Keratinocyte (primary cell): ENCODE measurements at places on chromosomes 13 and 19. TPM values are rescaled to one million over a fixed set of nuclear protein-coding genes. Genes with fewer than 3 reads are reported as not detected.

DNA sequence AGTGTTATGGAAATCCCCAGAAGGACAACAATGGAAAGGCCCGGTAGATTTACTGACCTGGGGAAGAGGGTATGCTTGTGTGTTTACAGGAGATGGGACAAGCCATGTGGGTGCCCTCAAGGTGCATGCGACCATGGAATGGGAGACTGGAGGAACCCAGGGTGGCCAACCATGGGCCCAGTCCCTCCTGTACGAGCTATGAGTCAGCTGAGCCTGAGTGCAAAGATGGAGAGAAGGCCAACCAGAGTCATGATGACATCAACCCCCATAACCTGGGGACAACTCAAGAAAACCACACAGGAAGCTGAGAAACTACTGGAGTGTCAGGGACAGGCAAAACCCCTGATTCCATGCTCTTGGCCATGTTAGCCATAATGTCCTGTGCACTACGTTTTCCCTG, 7.8 kb downstream of the ZNF350 start:
- DNase-seq = no peak

DNA sequence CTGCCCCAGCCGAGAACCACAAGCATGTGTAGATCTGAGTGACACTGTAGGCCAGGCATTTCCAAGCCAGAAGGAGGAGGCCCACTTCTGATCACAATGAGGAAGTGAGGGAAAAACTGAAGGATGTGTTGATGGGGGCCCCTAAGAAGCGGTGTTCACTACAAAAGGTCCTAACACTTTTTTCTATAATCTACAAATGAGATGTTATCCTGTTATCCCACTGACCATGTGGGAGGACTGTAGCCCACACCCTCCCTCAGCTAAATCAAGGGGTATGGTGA, 99.0 kb upstream of the MCF2L start:
- DNase-seq = no peak

DNA sequence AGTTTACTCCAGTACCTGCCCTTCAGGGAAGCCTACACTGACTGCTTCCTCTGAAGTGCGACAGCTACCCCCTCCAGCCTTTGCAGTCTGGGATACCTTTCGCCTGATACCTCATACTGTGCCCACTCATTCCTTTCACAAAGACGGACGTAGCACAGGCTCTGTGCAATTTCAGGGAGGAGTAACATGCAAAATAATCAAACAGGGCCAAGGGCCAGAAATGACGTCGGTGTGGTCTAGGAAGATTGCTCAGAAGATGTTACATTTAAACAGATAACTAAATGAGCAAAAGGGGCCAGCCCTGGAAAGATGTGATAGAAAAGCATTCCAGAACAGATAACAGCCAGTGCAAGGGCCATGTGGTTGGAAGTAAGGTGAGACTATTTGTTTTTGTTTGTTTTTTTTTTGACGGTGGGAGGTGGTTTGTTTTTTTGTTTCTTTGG, 6.6 kb upstream of the DDX39A start:
- DNase-seq = no peak

CRYL1 gene
- polyA plus RNA-seq = 27.2 to 30.9 TPM (median 27.6 TPM) in 3 replicates

- no peak for DNase-seq
Measured at GRCh38 chr13:72804301-72804700, 22.4 kb downstream of the PIBF1 start.

- DNase-seq = no peak
Measured at GRCh38 chr19:18593367-18594095, 4.9 kb downstream of the REX1BD start.

DNA sequence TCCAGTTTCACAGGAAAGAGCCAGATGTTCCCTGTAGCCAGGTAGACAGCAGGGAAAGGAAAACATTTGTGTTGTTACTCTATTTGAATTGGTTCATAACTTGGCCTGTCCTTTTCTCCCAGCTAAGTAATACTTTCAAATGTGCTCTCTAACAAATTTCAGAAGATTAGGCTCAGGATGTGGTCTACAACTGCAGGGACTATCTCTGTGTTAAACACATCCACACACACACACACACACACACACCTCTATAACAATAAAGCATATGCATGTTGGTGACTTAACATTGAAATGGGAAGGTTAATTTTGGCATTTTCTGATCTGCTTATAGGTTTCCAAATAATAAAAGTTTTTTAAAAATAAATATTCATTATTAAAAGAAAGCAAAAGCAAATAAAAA, 316.0 kb upstream of the ARGLU1 start:
- DNase-seq = no peak

- DNase-seq = no peak
Measured at GRCh38 chr13:36345438-36346221, 564 bp downstream of the SPART start.

- no peak for DNase-seq
Measured at GRCh38 chr19:42652021-42652420, 57.3 kb upstream of the CEACAM8 start.

CLEC4M gene
- 0.03 TPM in 1 of 3 replicates, not detected in the others for polyA plus RNA-seq

SLC7A10 gene
- not detected in 3 replicates for polyA plus RNA-seq

DNA sequence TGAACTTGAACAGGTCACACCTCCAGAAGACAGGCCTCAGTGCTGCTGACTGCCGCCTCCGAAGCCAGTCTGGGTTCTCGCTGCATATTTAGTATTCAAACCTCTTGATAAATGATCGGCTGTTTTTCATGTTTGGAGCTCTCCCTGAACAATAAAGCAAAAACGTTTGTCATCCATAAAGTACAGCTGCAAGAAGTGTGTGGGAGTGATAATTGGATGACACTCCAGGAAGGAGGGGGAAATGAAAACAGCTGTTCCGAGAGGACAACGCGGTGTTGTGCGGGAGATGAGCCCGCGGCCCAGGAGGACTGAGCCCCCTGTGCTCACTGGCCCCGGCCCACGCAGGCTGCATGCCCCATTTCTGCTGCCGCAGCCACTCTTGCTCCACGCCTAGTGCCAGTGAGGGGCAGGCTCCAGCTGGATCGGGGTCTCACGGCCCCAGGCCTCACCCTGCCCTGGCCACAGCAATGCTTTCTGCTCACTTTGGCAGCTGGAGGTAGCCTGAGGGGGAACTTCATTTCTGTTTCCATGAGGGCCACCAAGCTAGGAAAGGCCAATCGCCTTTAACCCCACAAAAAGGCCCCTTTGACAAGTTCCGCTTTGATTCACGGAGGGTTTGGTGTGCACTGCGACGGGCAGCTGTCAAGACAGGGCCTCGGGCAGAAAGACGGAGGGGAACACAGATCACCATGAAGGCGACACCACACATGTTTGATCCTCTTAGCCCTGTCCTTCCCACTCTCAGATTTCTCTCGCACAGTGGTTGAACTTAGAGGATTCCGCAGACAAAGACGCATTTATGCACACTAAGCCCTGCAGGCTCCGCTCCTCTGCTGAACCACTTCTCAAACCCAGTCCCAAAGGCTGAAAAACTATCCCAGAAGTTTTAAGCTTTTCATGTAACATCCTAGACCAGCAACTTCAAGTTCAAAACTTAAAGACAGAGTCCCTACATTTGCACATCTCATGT, 537.6 kb downstream of the EFNB2 start:
- no peak for DNase-seq

SPIB gene
- 0.10 TPM in 1 of 3 replicates, not detected in the others for polyA plus RNA-seq

ZNF540 gene
- 0.15 to 0.95 TPM (median 0.35 TPM) in 3 replicates for polyA plus RNA-seq

GRCh38 chr19:50686310-50687032, 33.1 kb downstream of the SHANK1 start:
- no peak for DNase-seq

ZNF28 gene
- polyA plus RNA-seq = 10.9 to 20.8 TPM (median 15.1 TPM) in 3 replicates

KLK1 gene
- 0.10 to 0.39 TPM (median 0.31 TPM) in 3 replicates for polyA plus RNA-seq

- DNase-seq = no peak
Measured at GRCh38 chr13:57640607-57641006, 9.1 kb downstream of the PCDH17 start.

AMER2 gene
- not detected in 3 replicates for polyA plus RNA-seq

- no peak for DNase-seq
Measured at GRCh38 chr19:51372021-51372648, 319 bp downstream of the NKG7 start.

- DNase-seq = no peak
Measured at GRCh38 chr13:112260108-112261055, 115.8 kb upstream of the SPACA7 start.
